Uterus (tissue), 4 donors: ENCODE measurements at places on chromosomes 2 and 18.

- no peak for DNase-seq
- no peak overlapping the region for H3K4me3 ChIP-seq
- no peak overlapping the region for H3K27ac ChIP-seq
- no peaks in the 10 kb centered on the region for H3K4me1 ChIP-seq
- no peaks in the 10 kb centered on the region for H3K27me3 ChIP-seq
- no peaks in the 10 kb centered on the region for H3K36me3 ChIP-seq
Observed at GRCh38 chr2:8502316-8502715, 179.5 kb upstream of the ID2 start.

- H3K4me1 ChIP-seq: no peaks in the 10 kb centered on the region
- no peak for DNase-seq
- no peaks in the 10 kb centered on the region for H3K27me3 ChIP-seq
- H3K36me3 ChIP-seq: no peaks in the 10 kb centered on the region
- no peak overlapping the region for H3K4me3 ChIP-seq
Observed at GRCh38 chr2:100140582-100140981, 1.8 kb downstream of the AFF3 start.

DNA sequence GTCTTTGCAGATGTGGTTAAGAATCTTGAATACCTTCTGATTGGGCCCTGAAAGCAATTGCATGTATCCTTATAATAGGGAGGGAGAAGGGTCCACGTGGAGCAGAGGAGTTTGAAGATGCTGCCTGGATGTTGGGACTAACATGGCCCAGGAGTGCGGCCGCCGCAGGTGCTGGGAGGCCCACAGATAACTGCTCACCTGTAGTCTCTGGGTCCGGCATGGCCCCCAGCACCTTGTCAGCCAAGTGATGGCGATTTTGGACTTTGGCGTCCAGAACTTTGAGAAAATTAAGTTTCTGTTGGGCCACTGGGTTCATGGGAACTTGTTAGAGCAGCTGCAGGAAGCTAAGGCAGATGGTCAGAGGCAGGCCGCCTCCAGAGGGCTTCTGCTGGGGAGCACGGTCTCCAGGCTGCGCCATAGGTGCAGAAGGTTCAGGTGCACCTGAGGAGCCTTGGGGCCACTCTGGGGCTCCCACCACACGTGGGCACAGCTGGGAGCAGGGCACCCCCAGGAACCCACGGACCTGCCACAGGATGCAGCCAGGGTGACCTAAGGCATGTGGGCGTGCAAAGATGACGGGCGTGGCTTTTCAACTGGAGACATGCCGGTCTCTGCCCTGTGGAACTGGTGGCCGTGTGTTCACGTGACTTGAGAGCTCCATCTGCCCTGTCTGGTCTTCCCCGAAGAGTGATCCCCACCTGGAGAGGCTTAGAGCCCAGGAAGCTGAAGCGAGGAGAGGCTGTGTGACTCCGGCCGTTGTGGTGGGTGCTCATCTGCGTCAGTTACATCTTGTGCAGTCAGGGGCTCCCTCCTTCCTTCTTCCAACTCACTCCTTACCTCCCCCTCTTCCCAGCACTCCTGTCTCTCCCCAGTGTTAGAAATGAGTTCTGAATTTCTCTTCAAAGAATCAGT lies 277.3 kb downstream of the AGAP1 start:
- no peaks in the 10 kb centered on the region for H3K27me3 ChIP-seq
- no peak overlapping the region for H3K27ac ChIP-seq
- no peaks in the 10 kb centered on the region for H3K36me3 ChIP-seq
- no peak overlapping the region for H3K4me3 ChIP-seq

GRCh38 chr2:11314487-11314886 lies 29.9 kb downstream of the ROCK2 start:
- no peak overlapping the region for H3K4me3 ChIP-seq
- DNase-seq: no peak
- no peak overlapping the region for H3K27ac ChIP-seq
- no peaks in the 10 kb centered on the region for H3K36me3 ChIP-seq
- H3K4me1 ChIP-seq: no peaks in the 10 kb centered on the region

DNA sequence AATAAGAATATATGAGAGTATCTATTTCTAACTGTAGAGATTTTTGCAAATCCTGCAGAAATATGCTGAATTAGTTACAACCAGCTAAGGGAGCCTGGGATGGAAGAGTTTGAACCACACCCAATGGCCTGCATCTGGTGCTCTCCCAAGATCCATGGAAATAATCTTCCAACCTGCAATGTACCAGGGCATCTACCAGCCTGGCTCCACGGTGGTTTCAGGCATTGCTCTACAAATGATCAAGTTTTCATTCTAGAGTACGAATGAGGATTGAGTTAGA lies 61.4 kb upstream of the IL1R1 start:
- no peak overlapping the region for H3K27ac ChIP-seq
- no peak overlapping the region for H3K4me3 ChIP-seq
- DNase-seq: no peak
- H3K36me3 ChIP-seq: no peaks in the 10 kb centered on the region
- H3K4me1 ChIP-seq: no peaks in the 10 kb centered on the region
- H3K27me3 ChIP-seq: no peaks in the 10 kb centered on the region

DNA sequence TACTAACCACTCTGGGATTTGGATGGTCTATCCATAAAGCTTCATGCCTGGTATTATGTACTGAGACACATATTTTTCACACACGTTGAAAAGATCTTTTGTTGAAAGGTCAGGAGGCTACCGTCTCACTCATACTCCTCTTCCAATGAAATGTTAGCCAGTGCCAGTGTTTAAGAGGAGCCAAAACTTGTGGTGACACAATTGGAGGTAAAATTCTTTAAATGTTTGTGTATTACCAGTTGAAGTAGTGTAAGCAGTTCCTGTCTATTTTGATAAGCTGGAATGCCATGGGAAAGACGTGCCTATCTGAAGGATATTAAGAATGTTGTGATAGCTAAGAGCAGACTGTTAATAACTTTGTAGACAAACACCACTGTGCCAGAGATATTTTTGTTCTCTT lies 32.1 kb downstream of the MARCHF7 start:
- no peaks in the 10 kb centered on the region for H3K4me1 ChIP-seq
- H3K4me3 ChIP-seq: no peak overlapping the region
- no peaks in the 10 kb centered on the region for H3K27me3 ChIP-seq
- H3K27ac ChIP-seq: no peak overlapping the region
- H3K36me3 ChIP-seq: no peaks in the 10 kb centered on the region

- H3K4me1 ChIP-seq: no peaks in the 10 kb centered on the region
- no peaks in the 10 kb centered on the region for H3K27me3 ChIP-seq
- no peak overlapping the region for H3K4me3 ChIP-seq
- no peaks in the 10 kb centered on the region for H3K36me3 ChIP-seq
Observed at GRCh38 chr2:158221063-158222020, 119.7 kb downstream of the UPP2 start.

- DNase-seq: no peak
- H3K4me3 ChIP-seq: no peak overlapping the region
- H3K4me1 ChIP-seq: no peaks in the 10 kb centered on the region
- no peaks in the 10 kb centered on the region for H3K27me3 ChIP-seq
- no peak overlapping the region for H3K27ac ChIP-seq
Observed at GRCh38 chr2:60840880-60841279, 40.5 kb upstream of the REL start.

GRCh38 chr2:213122725-213123124 lies 28.7 kb downstream of the IKZF2 start:
- no peak for DNase-seq
- H3K4me3 ChIP-seq: no peak overlapping the region
- H3K4me1 ChIP-seq: no peaks in the 10 kb centered on the region
- H3K36me3 ChIP-seq: no peaks in the 10 kb centered on the region

GRCh38 chr2:113291191-113291590 lies 12.5 kb upstream of the PAX8 start:
- no peak overlapping the region for H3K27ac ChIP-seq
- H3K4me3 ChIP-seq: no peak overlapping the region
- no peaks in the 10 kb centered on the region for H3K36me3 ChIP-seq
- no peak for DNase-seq
- H3K4me1 ChIP-seq: no peaks in the 10 kb centered on the region

GRCh38 chr18:35662293-35663062 lies 80.9 kb downstream of the GALNT1 start:
- no peak overlapping the region for H3K4me3 ChIP-seq
- H3K27me3 ChIP-seq: no peaks in the 10 kb centered on the region
- no peaks in the 10 kb centered on the region for H3K4me1 ChIP-seq
- H3K36me3 ChIP-seq: no peaks in the 10 kb centered on the region
- DNase-seq: no peak

GRCh38 chr2:230418341-230419016 lies 2.5 kb downstream of the SP100 start:
- no peaks in the 10 kb centered on the region for H3K4me1 ChIP-seq
- H3K27ac ChIP-seq: peak overlapping the region; percentile 1
- no peaks in the 10 kb centered on the region for H3K27me3 ChIP-seq
- peak overlapping the region; percentile 57 for H3K4me3 ChIP-seq
- DNase-seq: no peak

GRCh38 chr2:74917702-74918619 lies 40.5 kb upstream of the POLE4 start:
- H3K4me3 ChIP-seq: no peak overlapping the region
- no peaks in the 10 kb centered on the region for H3K4me1 ChIP-seq
- H3K27ac ChIP-seq: no peak overlapping the region
- no peak for DNase-seq
- no peaks in the 10 kb centered on the region for H3K27me3 ChIP-seq
- H3K36me3 ChIP-seq: no peaks in the 10 kb centered on the region

DNA sequence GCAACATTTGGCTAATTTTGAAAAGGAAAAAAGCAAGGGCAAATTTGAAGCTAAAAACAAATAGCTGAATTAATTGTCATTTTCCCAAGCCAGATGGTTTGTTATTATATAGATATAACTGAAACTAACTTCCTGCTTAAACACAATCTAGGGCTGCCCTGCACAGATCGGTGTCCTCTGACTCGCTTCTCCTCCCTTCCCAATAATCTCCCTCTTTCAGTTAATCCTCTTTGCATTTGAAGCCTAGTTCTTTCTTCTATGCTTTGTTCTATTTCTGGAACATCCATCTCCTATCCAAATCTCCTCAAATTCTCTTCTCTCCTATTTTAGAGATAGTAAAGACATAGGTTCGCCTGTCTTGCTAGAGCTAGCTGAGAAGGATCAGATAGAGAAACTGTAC lies 328.1 kb downstream of the SLC8A1 start:
- H3K4me3 ChIP-seq: no peak overlapping the region
- H3K4me1 ChIP-seq: no peaks in the 10 kb centered on the region
- no peaks in the 10 kb centered on the region for H3K36me3 ChIP-seq
- no peak for DNase-seq
- H3K27me3 ChIP-seq: no peaks in the 10 kb centered on the region

DNA sequence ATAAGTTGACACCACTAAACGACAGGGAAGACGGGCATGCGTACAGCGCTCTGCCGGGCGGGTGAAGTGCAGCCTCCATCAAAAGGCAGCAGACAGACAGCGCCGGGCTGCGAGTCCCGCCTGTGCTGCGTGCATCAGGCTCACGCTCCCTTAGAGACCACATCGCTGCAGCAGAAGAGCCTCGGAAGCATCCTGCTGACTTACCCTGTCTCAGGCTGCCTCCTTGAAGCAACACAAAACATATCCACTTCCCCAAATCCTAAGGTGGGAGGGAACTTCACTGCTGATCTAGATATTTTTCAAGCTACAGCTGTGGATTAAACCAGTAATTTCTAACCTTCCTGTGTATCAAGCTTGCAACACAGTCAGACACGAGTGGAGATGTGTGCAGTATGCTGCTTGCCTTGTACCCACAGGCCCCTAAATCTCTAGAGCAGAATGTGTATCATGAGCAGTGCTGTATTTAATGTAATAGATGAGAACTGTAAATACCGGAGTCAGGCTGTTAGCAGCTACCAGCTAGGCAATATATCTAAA lies 6.4 kb downstream of the MYT1L start:
- no peak for DNase-seq
- H3K4me3 ChIP-seq: no peak overlapping the region
- no peak overlapping the region for H3K27ac ChIP-seq
- H3K36me3 ChIP-seq: no peaks in the 10 kb centered on the region
- no peaks in the 10 kb centered on the region for H3K4me1 ChIP-seq

DNA sequence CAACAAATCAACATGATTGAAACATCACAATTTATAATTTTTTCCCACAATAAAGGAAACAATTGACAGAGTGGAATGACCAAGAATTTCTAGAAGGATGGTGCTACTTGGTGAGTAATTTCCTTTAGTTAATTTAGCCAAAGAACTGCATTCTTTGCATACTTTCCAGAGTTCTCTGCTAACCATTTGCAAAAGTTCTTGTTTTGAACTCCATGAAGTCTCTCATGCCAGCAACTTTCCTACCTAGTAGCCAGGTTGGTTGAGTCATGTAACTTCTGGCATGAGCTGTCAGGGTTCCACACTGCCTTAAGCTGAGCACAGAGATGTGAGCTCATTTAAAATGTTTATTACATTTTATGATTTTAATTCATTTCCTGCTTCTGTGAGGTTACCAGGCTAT lies 539.6 kb downstream of the PID1 start:
- H3K4me3 ChIP-seq: no peak overlapping the region
- H3K27me3 ChIP-seq: no peaks in the 10 kb centered on the region
- H3K4me1 ChIP-seq: no peaks in the 10 kb centered on the region
- H3K27ac ChIP-seq: no peak overlapping the region
- no peak for DNase-seq

- no peaks in the 10 kb centered on the region for H3K27me3 ChIP-seq
- H3K4me1 ChIP-seq: no peaks in the 10 kb centered on the region
- H3K36me3 ChIP-seq: no peaks in the 10 kb centered on the region
- H3K4me3 ChIP-seq: no peak overlapping the region
Observed at GRCh38 chr2:207289295-207290018, 123.7 kb upstream of the KLF7 start.

GRCh38 chr2:70009762-70010575 lies 48.5 kb upstream of the ASPRV1 start:
- H3K36me3 ChIP-seq: no peaks in the 10 kb centered on the region
- H3K27me3 ChIP-seq: no peaks in the 10 kb centered on the region
- no peaks in the 10 kb centered on the region for H3K4me1 ChIP-seq
- no peak overlapping the region for H3K4me3 ChIP-seq
- DNase-seq: no peak
- H3K27ac ChIP-seq: no peak overlapping the region

DNA sequence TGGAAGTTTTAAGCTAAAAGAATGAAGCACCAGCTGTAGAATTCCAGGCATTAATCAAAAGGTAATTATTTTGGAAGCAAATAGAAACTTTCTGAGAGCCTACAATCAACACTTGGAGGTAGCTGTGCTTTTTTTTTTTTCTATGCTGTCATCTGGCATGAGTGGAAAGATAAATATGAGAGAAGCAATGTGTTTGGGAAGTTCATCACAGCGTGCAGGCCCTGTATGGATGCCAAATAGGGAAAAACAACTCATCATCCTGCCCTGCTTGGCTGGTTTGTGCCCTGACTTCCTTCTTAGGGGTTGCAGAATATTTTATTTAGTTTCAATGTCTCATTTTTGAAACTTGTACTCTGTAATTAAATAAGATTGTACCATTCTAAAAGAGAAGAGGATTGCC lies 437.4 kb downstream of the PIK3C3 start:
- no peaks in the 10 kb centered on the region for H3K4me1 ChIP-seq
- H3K4me3 ChIP-seq: no peak overlapping the region
- H3K27me3 ChIP-seq: no peaks in the 10 kb centered on the region
- no peak for DNase-seq
- H3K27ac ChIP-seq: no peak overlapping the region
